ENCODE measurements at places on chromosomes 5 and 9. TPM values are rescaled to one million over a fixed set of nuclear protein-coding genes. Genes with fewer than 3 reads are reported as not detected.

- DNase-seq = no peak
Measured at GRCh38 chr9:134182554-134183085, 18.3 kb upstream of the RNU6ATAC start.

DNA sequence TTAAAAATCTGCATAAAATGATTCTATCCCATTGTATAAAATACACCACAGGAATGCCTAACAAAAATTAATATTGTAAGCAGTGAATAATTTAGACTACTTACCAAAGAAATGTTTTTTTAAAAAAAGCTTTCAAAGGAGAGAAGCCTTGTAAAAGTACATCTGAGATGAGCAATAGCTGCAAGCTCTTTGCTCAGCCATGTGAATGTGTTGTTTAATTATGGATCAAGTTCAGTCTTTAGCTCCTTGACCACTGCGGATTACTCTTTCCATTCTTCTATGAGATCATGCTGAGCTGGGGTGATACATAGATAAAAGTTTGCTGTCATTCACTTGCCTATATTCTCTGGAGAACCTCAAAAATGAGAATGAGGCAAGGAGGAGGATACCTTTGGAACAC is 782.4 kb upstream of the ZNF608 start:
- DNase-seq = no peak

Gene FOXD4
- 0.26 TPM for total RNA-seq

GRCh38 chr9:76873056-76873792 is 32.7 kb downstream of the PRUNE2 start:
- DNase-seq = no peak

Gene TXNDC15
- total RNA-seq = 94.9 TPM

GRCh38 chr9:69175486-69175885 is 1.4 kb downstream of the TJP2 start:
- no peak for DNase-seq

DNA sequence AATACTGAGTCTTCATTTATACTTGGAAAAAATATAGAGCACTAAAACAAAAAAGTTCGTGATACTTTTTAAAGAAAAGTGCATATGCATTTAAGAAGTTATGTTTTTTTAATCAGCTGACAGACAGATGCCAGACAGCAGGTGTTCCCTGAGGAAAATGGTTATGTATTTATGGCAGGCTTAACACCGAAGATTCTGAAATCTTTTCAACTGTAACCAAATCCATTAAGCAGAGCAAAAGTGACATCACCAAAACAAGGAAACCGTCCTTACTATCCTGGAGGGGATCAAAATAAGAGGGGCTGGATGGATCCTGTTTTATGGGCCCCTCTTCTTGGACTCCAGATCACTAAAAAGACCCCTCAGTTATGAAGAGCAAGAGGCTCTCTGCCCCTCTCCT is 404.9 kb upstream of the ADAMTS16 start:
- no peak for DNase-seq

DNA sequence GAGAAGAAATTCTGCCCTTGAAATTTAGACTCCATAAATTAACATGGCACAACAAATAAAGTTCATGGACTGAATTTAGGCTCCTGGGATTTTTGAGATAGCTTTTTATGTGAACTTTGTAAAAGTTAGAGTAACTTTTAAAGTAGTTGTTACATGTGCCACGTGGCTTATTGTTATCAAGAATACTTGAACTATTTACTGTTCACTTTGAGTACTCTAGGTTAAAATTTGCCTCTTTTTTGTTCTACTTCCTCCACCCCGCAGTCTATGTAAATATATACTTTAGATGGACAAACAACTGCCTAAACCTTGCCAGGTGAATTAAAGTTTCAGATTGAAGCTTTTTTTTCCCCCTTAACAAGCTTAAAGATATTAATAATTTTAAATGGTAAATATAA is 457.9 kb downstream of the RAB3C start:
- DNase-seq = no peak

Gene IFNA21
- total RNA-seq = not detected

DNA sequence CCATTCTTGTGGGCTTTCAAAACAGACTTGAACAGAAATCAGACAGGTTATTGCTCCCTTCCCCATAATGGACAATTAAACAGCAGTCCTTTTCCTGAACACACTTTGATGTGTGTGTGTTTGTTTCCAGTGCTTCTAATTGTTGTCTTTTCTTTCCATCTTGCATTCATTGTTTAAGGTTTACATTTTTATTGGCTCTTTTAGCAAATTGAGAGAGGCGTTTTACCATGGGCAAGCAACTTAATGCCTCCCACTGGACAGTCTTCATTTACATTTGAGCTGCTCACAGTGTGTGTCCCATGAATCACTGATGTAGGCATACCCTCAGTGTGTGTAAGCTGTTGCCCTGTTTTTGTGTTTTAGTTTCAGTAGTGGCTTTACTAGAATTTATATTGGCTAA is 25.0 kb downstream of the WDR36 start:
- no peak for DNase-seq

Data from SK-MEL-5 (cell line).